Adrenal gland (tissue), 19 donors: ENCODE measurements at places on chromosomes 5 and 9.
A peak's percentile ranks its signal among the peaks of the same experiment; 100 is the strongest.

GRCh38 chr5:39164529-39165402, 54.6 kb downstream of the FYB1 start:
- no peak overlapping the region for H3K27ac ChIP-seq
- H3K36me3 ChIP-seq = no peaks in the 10 kb centered on the region
- H3K27me3 ChIP-seq = no peaks in the 10 kb centered on the region
- no peak overlapping the region for H3K4me3 ChIP-seq
- DNase-seq = no peak
- peaks cover 10% of the 10 kb centered on the region for H3K4me1 ChIP-seq

GRCh38 chr5:3389471-3390026, 206.1 kb upstream of the IRX1 start:
- H3K4me1 ChIP-seq = no peaks in the 10 kb centered on the region
- DNase-seq = no peak
- no peaks in the 10 kb centered on the region for H3K36me3 ChIP-seq
- no peaks in the 10 kb centered on the region for H3K27me3 ChIP-seq

- no peaks in the 10 kb centered on the region for H3K27me3 ChIP-seq
- no peak overlapping the region for H3K27ac ChIP-seq
- no peak overlapping the region for H3K4me3 ChIP-seq
These were observed 70.3 kb downstream of the FYB1 start for GRCh38 chr5:39148983-39149534.

- H3K36me3 ChIP-seq = no peaks in the 10 kb centered on the region
- H3K4me3 ChIP-seq = no peak overlapping the region
- no peak for DNase-seq
- no peaks in the 10 kb centered on the region for H3K4me1 ChIP-seq
These were observed 113.2 kb downstream of the SEC61B start for GRCh38 chr9:99335280-99335679.

DNA sequence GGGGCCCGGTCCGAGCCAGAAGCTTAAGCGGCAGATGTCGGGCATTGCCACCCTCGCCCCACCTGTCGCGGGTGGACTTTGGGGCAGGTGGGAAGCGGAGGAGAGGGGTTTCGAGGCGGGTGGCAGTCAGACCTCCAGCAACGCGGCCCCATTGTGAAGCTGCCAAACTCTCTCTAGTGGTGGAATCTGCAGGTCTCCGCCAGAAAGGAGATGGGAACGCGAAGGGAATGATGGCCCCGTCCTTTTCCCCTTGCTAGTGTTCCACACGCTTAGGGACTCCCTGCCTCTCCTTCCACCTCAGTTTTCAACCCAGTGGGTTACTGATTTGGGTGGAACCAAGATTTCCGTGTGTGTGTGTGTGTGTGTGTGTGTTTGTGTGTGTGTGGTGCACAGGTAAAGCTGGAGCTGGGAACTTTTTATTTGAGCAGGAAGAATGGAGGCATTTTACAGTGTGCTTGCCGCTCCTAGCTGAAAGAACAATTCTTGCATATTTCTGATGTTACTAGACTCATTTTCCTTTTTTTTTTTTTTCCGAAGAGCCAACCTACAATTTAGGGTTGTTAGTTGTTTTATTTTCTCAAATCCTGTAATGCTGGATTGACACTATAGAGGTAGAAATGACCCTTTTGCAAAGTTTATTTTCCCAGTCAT, 1.3 kb downstream of the MACIR start:
- no peaks in the 10 kb centered on the region for H3K36me3 ChIP-seq
- H3K4me1 ChIP-seq = peaks cover 5% of the 10 kb centered on the region
- no peak for DNase-seq
- H3K27me3 ChIP-seq = no peaks in the 10 kb centered on the region
- peak overlapping the region; percentile 24 for H3K27ac ChIP-seq

DNA sequence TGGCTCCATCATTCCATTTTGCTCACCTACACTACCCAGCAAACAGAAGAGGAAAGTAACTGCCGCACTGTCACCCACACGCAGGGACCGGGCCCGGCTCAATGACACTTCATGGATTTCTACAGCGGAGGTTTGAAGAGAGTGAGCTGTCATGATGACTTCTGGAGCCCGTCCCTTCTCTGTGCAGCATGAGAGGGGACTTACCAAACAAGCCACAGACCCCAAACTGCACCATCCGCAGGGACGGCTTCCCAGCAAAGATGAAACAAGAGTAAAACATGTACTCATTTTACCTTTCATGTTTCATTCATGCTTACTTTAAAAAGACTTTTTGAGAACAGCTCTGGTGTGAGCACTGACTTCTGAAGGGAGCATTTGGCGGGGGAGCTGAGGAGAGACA, 99.5 kb downstream of the TLE1 start:
- H3K4me1 ChIP-seq = peaks cover 18% of the 10 kb centered on the region
- DNase-seq = no peak
- no peaks in the 10 kb centered on the region for H3K27me3 ChIP-seq
- no peak overlapping the region for H3K4me3 ChIP-seq
- no peaks in the 10 kb centered on the region for H3K36me3 ChIP-seq

- no peak overlapping the region for H3K27ac ChIP-seq
- no peak overlapping the region for H3K4me3 ChIP-seq
- no peaks in the 10 kb centered on the region for H3K4me1 ChIP-seq
- no peaks in the 10 kb centered on the region for H3K27me3 ChIP-seq
- H3K36me3 ChIP-seq = no peaks in the 10 kb centered on the region
These were observed 9.0 kb upstream of the CCDC125 start for GRCh38 chr5:69341520-69342161.

GRCh38 chr5:13403351-13403750, 541.1 kb downstream of the DNAH5 start:
- no peak for DNase-seq
- H3K4me1 ChIP-seq = no peaks in the 10 kb centered on the region
- no peak overlapping the region for H3K27ac ChIP-seq
- H3K27me3 ChIP-seq = no peaks in the 10 kb centered on the region
- no peaks in the 10 kb centered on the region for H3K36me3 ChIP-seq

DNA sequence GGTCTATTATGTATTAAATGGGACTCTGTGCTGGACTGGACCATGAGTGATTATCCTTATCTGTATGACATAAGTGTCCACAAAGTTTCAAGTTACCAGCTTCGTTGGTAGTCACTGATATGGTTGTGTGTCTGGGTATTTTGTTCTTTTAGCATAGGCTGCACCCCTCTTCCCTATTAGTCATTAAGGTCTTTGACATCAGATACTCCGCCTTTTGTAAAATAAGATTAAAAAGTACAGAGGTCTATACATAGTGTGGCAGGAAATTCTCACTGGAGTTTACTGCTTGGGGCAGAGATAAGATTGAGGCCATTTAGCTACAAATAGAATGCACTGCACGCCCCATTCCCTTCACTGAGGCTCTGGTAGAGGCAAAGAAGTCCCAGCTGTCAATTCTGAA, 99.4 kb downstream of the TMEM215 start:
- no peak for DNase-seq
- no peaks in the 10 kb centered on the region for H3K27me3 ChIP-seq
- no peak overlapping the region for H3K4me3 ChIP-seq
- H3K27ac ChIP-seq = no peak overlapping the region
